Anterior cingulate cortex (tissue), 58 donors: ENCODE measurements at places on chromosomes 1 and 21.
A peak's percentile ranks its signal among the peaks of the same experiment; 100 is the strongest.

DNA sequence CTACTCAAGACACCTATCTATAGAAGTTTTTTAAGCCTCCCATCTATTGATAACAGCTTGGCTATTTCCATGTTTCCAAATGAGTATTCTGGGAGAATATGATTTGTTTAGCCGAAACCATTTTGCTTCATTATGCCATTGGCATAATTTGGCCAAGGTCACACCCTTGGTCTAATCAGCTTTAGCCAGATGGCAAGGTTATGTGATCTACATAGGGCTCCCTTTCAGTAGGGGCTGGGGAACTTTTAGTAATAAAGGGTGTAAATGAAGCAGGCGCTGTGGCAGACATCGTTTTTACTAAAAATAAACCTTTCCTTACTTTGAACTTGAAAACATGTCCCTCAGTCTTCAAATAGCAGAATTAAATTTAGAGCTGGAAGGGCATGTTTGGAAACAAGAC lies 3.0 kb upstream of the PDC start:
- DNase-seq = no peak

DNA sequence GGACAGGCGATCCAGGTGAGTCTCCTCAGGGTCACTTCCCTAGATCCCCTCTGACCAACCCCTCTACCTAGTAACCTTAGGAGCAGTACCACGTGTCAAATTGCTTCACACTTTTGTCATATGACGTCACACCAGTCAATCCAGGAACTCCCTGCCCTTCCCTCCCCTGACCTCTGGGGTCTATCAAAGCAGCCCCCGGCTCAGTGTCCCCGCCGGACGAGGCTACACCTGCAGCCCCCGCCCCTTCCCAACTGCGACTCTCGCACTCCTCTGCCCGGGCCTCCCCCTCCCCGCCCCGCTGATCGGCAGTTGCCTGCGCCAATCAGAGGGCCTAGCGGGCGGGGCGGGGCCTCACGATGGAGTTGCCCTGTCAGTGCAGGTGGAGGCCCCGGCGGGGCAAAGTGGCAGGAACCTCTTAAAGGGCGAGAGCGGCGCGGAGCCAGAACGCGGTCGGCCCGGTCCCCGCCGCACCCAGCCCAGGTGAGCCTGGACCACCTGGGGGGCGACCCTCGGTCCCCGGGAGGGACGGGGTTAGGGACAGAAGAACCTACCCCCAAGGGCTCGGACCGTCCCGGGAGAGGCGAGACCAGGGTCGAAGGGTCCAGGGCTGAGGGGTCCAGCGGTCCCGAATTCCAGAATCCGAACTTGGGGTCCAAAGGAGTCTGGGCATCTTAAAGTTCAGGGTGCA lies 27.5 kb upstream of the EPB41 start:
- DNase-seq = peak; percentile 41

DNA sequence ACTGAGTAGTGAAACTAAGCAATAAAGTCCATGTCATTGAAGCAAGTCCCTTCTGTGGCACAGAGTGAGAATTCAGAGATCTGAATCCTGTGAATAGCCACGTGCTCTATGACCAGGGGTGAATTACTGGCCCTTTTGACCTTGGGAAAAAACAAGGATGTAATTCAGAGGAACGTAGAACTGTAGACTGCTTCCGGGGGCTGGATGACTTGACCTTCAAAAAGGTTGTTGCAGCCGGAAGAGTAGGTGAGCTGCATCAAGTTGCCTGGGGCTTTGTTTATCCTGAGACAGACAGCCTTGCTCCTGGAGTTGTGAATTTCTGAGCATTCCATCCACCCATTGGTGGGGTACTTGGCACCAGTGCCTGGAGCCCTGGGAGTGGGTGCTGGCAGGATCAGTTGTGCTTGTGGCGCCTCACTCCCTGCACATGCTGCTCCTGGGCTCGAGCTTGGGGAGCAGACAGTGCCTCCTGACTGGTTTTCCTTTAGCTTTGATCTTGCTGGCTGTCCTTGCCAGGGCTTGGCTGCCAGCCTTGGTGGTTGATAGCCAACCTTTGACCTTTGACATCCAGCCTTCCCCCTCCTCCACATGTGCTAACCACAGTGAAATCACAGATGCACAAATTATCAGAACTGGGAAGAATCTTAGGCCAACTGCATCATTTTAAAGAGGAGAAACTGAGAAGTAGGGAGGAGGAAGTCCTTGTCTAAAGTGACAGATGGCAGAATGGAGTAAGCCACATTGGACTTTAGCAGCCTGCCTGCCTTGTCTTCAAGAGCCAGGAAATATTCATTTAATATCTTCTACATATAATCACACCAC lies 16.2 kb upstream of the MYOG start:
- DNase-seq = peak; percentile 17

DNA sequence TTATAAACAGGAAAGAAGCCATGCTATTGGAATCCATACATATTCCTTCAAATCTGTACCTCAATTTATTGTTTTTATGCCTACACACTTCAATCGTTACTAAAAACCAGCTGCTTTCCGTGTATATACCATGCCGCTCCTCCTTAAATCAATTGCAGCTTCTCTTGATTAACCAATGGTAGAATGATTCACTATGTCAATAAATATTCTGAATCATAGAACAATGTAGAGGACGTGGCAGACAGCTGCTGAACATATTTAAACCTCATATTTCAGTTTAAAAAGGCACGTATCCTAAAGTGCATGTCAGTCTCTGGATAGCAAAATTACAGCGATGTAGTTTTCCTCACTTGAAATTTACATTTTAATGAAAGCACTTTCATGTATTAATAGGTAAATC lies 100.4 kb downstream of the MRPL39 start:
- no peak for DNase-seq

DNA sequence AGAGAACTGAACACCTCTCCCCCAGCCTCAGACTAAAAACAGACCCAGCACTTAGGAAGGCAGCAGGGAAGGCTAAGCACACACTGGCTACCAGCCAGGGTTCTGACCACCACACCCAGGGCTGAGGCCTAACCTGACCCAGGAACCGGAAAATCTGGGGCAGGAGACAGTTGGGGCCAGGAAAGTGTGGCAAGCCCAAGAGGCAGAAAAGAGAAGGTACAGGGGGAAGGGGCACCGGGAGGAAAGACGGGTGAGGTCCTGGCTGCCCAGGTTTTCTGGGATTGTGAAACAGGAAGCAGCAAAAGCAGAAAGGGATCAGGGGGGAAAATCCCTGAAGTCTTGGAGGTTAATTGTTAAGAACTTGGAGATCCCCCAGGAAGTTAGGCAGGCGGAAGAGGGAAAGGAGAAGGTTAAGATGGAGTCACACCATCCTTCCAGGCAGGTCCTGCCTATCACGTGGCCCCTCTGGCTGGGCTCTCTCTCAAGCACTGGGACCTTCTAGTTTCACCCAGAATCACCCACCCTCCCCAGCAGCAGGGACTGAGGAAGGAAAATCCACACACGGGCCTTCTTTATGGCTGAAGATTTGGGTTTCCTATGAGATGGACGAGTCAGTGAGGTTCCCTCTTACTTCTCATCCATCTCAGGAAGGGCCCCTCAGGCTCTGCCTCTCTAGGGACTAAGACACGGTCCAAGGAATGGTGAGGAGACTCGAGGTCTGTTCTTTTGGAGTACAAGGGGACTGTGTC lies 2.6 kb downstream of the HDGF start:
- DNase-seq = peak; percentile 25

GRCh38 chr21:33914188-33914587 lies 1.4 kb downstream of the ATP5PO start:
- DNase-seq = no peak

- no peak for DNase-seq
These were observed 38.0 kb downstream of the PTPN14 start for GRCh38 chr1:214513394-214513793.

DNA sequence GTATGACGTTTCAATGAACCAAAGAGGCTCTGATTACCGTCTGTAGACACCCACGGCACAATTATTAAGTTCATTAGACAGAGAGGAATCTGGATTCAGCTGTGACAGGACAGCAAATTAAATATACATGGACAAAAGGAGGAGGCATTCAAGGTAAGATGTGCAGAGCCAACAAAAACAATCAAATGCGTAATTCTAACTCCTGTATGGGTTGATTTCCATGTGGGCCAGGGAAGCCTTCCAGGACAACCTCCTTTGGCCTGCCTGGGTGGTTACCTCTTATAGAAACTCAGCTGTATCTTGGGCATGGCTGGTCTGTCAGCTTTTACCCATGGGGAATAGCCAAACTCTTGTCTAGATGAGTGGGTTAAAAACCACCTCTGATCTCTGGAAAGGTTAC lies 43.8 kb downstream of the CCN1 start:
- DNase-seq = no peak

- DNase-seq = no peak
These were observed 172.7 kb downstream of the TGFBR3 start for GRCh38 chr1:91712981-91713841.

GRCh38 chr1:201456499-201457309 lies 12.3 kb downstream of the PHLDA3 start:
- peak; percentile 35 for DNase-seq

GRCh38 chr1:2044510-2045319 lies 5.5 kb upstream of the PRKCZ start:
- peak; percentile 61 for DNase-seq

DNA sequence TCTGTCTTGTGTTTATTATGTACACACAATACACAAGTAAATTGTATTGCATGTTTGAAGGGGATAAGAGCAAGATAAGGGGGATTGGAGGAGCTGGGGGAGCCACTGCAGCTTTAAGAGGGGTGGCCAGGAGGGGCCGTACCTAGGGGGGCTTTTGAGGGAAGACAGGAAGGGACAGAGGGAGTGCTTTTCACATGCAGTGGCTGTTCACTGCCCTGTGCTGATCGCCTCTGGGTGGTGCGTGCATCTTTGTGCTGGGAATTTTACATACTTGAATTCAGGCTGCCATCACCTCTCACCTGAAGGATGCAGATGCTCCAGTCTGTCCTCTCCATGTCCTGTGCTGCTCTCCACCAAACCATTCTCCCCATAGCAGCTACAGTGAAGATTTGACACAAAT lies 179.5 kb downstream of the PTPRU start:
- DNase-seq = no peak

DNA sequence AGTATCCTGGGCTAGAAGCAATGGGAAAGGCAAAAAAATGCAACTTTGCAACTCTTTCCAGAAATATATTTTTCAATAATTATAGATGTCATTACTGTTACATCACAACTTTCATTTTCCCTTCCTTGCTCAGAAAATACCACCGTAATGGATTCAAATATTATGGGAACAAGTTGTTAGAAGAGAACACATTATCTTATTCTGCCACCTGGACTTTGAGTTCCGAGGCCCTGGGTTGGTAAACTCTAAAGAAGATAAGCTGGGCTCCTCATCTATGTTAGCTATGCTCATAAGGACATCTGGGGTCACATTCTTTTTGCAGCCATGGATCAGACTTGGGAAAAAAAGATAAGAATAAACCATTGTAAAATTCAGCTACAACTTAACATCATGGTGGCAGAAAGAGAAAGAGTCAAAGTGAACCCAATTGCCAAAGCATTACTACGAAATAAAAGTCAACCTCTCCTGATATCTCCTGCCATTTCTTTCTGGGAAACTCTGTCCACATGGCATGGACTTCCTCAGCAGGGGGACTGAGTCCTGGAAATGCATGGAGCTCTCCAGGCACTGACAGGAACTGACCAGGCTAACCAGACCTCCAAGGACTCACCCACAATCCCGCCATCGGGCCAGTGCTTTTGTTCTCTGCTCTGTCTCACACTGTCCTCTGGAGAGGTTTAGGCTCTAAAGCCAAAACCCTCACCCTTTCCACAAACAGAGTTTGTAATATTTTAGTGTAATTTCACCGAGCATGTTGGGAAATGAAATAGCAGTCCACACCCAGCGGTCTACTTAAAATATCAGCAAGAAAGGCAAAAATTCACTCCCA lies 499.1 kb upstream of the RUNX1 start:
- DNase-seq = no peak

GRCh38 chr1:40897513-40897912 lies 35.4 kb upstream of the CITED4 start:
- DNase-seq = no peak

DNA sequence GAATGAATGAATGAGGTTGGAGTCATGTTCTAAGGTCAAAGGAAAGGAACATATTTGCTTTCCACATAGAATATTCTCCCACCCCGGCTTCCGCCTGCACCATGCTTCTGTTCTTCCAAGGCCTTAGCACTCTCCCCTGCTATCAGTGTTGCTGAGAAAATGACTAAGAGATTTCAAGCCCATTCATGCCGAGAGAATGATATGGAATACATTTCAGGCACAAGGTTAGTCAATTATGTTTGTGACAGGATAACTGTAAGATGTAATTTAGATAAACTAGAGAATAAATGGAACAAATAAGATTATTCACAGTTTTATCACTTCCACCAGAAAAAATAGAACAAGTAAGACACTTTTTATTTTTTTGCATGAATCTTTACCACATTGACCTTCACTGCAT lies 122.6 kb downstream of the PLD5 start:
- DNase-seq = no peak

DNA sequence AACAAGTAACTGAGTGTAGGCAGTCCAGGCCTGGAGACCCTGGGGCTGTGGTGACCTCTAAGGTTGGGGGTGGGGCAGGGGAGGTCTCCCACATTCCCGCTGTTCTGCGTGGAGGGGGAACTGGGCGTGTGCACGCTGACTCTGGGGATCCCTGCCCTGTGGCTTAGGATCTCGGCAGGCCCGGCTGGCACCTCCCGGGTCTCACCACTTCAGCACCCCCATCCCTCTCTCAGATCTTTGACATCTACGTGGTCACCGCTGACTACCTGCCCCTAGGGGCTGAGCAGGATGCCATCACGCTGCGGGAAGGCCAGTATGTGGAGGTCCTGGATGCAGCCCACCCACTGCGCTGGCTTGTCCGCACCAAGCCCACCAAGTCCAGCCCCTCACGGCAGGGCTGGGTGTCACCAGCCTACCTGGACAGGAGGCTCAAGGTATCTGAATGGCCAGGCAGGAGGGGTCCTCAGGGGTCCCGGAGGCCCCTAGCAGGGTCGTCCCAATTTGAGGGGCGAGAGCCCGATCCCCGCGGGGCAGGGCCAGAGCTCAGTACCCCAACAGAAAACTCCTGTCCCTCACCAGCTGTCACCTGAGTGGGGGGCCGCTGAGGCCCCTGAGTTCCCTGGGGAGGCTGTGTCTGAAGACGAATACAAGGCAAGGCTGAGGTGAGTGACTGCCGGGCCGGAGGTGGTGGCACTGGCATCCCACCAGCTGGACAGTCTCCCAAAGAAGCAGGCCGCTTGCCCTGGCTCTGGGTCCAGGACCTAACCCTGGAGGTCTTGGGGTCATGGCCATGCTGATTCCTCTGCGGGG lies 68.7 kb downstream of the TRIM11 start:
- no peak for DNase-seq

DNA sequence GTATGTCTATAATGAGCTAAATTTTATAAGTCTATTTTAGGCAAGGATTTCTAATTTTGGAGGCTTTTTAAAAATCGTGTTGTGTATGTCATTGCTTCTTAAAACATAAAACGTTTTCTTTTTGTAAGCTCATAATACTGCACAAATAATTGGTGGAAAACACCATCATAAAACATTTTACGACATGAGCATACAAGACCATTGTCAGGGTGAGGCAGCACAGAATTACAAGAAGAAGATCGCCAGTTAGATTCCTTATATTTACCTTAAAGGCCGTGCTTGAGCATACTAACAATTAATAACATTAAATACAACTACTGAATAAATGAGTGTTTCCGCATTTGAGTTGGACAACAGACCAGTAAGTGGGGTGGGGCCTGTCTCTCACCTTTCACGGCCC lies 19.1 kb upstream of the LMX1A start:
- DNase-seq = no peak
